ENCODE measurements at places on chromosomes 4 and X.

DNA sequence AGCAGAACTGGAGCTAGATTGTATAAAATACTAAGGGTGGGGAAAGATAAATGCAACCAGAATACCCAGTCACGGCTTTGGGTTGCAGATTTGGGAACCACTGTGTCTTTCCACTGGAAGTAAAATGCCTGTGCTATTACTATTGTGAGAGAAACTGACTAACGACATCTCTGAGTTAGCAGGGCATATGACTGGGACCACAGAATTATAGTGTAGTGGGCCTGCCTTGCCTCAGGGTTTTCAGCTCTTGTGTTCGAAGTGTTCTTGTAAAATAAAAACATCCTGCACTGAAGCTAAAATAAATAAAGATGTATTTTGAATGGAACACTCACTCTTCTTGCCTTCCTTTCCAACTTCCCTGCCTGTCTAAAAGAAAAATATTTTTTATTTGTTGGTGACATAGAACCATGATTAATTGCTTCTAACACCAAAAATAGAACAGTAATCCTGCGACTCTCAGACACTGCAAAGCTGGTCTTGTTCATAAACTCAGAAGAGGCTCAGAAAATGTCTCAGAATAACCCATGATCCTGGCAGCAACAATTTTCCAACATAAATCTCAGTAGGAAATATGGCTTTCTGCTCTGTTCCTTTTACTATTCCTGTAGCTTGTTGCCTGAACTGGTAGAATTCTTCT is 104.2 kb downstream of the FAM47B start:
- DNase-seq: no peak

- DNase-seq: no peak
Observed at GRCh38 chr4:177057186-177057585, 252.5 kb upstream of the NEIL3 start.

DNA sequence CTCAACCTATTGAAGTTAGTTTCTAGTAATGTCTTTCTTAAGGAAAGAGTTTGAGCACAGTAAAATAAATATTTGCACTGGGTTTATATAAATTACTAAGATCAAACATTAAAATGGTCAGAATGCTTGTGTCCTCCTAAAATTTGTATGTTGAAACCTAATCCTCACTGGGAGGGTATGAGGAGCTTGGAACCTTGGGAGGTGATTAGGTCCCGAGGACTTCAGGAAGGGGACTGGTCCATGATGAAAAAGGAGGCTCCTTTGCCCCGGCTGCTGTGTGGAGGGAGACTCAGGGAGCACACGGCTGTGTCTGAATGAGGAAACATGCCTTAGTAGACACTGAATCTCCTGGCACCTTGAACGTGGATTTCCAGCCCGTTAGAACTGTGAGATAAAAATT is 221.9 kb downstream of the TENM3 start:
- DNase-seq: no peak

GRCh38 chr4:9867751-9868425 is 86.5 kb downstream of the DRD5 start:
- no peak for DNase-seq

GRCh38 chr4:76546327-76546726 is 111.3 kb downstream of the SHROOM3 start:
- no peak for DNase-seq

DNA sequence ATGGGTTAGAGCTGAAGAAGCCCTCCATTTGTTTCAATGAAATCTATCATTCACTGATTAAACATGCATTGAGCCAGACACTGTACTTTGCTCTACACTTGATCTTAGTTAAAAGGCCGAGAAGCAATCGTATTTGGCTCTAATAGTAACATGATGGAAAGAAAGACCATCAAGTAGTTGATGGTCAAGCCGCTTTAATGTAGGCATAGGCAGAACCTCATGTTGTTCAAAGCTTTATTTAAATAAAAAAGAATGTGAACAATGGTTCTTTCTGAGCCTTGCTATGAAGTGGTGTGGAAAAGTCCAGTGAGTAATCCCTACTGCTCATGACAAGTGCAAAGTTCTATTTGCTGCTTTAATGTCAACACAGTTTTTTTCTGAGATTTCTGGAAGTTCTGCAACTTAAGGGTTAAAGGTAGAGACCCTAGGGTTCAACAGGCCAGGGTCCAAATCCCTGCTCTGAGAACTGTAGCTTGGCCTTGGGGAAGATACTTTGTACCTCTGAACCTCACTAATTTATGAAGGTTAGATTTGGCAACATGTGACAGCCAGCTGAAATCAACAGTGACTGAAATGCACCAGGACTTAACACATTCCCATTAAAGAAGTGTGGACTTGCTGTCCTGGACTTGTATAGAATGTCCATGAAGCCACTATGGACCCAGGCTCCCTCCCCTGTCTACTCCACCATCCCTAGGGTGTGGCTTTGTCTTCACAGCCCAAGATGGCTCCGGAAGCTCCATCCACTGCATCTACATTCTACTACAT is 17.9 kb upstream of the LAP3 start:
- no peak for DNase-seq

GRCh38 chr4:186104890-186105646 is 564 bp downstream of the FAM149A start:
- DNase-seq: no peak

DNA sequence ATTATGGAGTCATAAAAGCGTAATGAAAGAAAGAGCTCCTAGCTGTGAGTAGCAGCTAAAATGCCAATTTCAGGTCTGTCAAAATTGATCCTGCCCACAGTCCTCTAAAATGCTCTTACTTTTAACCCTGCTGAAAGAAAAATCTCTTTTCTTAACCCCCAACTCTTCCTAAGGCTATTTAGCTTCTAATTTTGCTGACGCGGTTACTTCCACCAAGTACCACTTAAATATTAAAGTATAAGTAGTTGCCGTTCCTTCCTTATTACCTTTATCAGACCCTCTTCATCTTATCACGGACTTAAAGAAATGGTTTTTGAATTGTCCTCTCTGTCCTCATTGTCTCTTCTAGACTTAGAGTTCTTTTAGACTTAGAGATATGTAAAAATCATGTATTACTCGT is 272.2 kb downstream of the FRMPD4 start:
- no peak for DNase-seq

GRCh38 chrX:40632199-40632598 is 9.0 kb downstream of the MPC1L start:
- no peak for DNase-seq
